ENCODE measurements at places on chromosomes 11 and 22.

- DNase-seq = no peak
Observed at GRCh38 chr22:27405672-27406388, 395.7 kb downstream of the MN1 start.

DNA sequence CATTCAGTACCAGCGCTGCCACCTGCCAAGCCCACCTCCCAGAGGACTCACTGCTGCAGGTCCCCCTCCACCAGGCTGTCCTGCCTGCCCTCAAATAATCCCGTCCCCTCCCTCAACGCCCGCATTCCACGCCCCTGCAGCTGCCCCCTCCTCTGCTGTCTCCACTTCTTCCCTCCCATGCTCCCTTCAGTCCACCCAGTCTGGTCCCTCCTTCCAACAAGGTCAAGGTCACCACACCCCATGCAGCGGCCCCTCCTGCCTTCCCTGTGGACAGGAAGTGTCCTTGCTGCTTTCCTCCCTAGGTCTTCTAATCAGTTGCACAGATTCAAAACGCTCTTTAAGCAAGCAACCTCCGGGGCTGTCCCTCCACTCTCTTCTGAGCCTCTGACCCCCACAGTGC lies 12.1 kb downstream of the MACROD1 start:
- DNase-seq = no peak

GRCh38 chr22:48772286-48772907 lies 1055.3 kb downstream of the BRD1 start:
- DNase-seq = no peak

DNA sequence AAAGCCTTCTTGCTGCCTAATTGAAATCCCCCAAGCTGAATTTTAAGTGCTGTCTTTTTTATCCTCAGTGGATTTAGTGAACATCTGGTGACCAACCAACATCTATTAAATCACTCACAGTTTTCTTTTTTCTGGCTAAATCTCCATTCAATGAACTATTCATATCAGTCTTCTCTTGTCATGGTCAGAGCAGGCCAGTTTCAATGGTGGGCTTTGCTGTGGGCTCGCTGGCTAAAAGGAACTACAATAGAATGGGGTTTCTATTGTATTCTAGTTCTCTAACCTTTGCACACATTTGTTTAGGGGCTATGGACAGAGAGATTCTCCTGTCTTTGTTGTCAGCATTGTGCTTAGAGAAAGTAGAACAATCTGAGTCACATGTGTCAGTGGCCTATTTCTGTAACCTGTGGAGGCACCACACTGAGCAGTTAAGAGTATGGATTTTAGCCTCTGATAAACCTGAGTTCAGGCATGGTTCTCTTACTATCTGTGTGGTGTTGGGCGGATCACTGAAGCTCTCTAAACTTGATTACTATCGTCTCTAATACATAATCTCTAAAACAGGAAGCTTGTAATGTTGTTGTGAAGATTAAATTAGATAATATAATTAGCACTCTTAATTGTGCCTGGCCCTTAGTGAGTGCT lies 94.2 kb upstream of the CADM1 start:
- DNase-seq = no peak

DNA sequence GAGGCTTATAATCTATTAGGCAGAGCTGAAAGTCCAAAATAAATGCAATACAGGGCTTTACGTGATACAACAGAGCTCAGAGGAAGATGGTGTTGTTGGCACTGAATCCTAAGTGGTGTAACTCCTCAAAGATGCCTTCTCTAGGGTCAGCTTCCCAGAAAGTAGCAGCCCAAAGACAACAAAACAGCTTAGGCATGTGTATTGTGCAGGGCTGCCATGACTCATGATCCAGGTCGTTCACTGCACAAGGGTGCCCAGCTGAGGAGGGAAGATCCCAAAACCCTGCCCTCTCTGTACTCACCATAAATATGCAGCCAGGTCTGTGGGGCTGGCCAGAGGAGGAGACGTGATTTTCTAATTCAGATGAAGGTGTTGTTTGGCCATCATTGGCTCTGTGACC lies 59.4 kb upstream of the NNMT start:
- no peak for DNase-seq

DNA sequence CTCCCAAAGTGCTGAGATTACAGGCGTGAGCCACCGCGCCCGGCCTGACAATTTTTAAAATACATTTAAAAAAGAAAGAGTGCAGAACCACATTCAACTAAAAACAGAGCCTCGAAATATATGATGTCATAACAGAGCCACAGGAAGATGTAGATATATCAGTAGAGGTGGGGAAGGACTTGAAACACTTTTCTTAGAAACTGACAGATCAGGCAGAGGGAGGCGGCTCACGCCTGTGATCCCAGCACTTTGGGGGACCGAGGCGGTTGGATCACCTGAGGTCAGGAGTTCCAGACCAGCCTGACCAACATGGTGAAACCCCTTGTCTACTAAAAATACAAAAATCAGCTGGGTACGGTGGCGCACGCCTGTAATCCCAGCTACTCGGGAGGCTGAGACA lies 7.0 kb downstream of the MLC1 start:
- DNase-seq = no peak

- DNase-seq = no peak
Observed at GRCh38 chr22:46699091-46699490, 39.0 kb downstream of the CERK start.

- no peak for DNase-seq
Observed at GRCh38 chr22:43131773-43132501, 11.3 kb downstream of the MCAT start.

- peak; percentile 80 for DNase-seq
Observed at GRCh38 chr22:38870312-38870741, 1.7 kb downstream of the CBX6 start.

GRCh38 chr11:15851051-15851498 lies 505.3 kb downstream of the SOX6 start:
- DNase-seq = no peak

GRCh38 chr11:28209906-28210305 lies 101.7 kb downstream of the METTL15 start:
- DNase-seq = no peak

- DNase-seq = no peak
Observed at GRCh38 chr11:121143921-121144320, 42.9 kb downstream of the TECTA start.

- no peak for DNase-seq
Observed at GRCh38 chr22:31607696-31608095, 54.3 kb downstream of the PISD start.

- no peak for DNase-seq
Observed at GRCh38 chr11:92211576-92212167, 12.9 kb upstream of the FAT3 start.

DNA sequence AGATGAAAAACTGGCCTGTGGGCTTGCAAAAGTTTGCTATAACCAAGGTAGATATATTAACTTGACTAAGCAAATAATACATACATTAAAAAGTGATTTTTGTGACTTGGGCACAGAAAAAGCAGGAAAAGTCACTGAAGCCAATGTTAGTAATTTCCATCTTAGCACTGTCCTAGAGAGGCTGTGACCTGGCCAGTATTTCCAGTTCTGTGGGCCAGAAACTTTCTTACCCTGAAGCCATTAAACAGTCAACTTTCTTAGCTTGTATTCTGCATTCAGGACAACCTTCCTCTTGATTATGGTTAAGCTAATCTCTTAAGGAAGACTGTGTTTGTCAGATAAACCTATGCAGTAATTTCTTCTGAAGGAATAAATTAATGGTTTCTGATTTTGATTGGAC lies 22.3 kb upstream of the SLC36A4 start:
- no peak for DNase-seq

DNA sequence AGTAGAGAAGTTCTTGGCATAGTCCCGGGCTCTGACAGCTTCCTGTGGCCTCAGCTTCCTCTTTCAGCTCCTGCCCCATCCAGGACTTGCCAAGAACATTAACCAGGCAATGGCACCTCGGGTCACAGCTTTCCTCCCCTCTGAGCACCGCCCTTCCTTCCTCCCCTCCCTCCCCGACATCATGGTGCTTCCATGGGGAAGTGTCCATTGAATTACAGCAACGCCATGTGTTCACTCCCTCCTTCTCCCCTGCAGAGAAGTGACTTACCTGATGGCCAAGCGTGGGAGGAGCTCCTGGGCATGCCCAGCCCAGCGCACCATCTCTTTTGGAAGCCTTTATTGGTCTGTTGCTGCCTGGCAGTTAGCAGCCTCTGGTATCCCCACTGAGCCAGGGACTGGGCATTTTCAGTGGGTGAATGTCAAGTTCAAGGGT lies 25.8 kb upstream of the DAGLA start:
- no peak for DNase-seq

- DNase-seq = no peak
Observed at GRCh38 chr11:22192642-22193347, at the start of gene ANO5. ANO5 (plus strand) TSS chr11:22193085; CDS start chr11:22193493, 408 bp downstream.

DNA sequence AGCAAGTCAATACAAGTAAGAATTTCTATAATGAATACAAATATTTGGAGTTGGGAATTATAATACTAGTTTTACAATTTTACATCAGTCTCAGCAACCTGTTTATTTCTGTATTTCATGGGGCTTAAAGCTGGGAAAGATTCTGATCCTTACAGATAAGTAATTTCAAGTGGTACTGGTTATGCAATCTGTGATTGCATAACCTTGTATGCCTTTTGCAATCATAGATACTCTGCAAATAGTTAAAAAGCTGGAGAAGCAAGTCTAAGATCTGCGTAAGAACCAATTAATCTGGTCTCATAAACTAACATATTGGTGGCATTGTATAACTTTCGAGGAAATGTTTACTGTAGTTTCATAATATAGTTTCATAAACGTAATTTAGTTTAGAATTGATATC lies 198.3 kb upstream of the PGR start:
- DNase-seq = no peak

DNA sequence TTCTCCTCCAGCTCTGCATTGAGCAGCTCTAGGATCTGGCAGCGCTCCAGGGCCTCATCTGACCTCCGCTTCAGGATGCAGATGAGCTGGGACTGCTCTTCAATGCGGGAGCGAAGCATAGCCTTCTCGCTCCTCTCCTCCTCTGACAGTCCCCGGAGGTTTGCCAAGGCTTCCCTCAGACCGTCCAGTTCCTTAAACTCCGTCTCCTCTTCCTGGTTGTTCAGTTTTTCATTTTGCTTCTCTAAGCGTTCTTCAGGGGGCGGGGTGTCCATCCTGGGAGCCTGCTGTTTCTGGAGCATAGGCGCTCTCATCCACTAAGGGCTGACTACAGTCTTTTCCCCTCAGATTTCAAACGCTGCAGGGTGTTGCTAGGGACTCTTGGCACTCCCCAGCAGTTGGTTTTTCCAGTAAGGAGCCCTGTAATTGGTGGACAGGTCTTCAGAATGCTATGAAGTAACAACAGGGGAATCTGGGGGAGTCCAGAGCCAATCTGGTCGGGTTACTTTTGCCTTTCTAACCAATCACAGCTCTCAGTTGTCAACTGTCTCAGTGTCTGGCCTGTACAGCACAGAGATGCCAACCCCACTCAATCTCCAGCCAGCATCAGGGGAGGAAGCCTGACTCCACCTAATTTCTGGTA lies at the start of gene CCDC89:
Gene CCDC89 (minus strand): TSS at position 376 of the 640 bp plus-strand sequence. CDS start 65 bp downstream, at position 311.
- DNase-seq = no peak

DNA sequence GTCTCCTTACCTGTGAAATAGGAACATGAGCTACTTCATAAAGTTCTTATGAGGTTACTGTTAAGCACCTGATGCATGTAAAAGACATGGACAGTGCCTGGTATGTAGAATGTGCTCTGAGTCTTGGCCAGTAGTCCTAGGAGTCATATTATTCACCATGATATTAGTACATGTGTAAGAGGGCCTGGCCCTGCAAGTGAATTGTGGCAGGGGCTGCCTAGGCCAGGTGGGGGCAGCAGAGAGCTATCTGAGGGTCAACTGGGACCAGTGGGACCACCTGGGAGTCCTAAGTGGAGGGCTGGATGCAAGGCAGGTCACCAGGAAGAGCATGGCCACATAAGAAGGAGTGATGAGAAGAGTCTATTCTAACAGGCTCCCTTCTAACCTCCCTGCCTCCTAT lies 529.5 kb downstream of the SOX6 start:
- no peak for DNase-seq

- DNase-seq = no peak
Observed at GRCh38 chr22:36985211-36985889, 33.9 kb downstream of the TST start.

DNA sequence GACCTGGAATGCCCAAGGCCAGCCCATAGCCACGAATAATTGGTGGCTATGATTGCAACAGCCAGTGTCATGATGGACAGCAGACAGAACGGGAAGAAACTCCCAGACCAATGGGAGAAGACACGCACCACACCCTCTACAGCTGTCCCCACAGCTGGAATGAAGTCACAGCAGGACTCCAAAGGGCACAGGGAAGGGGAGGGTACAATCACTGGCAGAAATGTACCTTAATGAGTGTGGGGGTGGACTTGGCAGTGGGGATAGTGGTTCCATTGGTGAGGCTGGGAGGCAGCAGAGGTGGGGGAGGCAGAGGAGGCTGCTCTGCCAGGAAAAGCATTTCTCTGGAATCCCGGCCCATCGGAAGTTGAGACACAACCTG lies 52.9 kb downstream of the SGSM3 start:
- DNase-seq = no peak

DNA sequence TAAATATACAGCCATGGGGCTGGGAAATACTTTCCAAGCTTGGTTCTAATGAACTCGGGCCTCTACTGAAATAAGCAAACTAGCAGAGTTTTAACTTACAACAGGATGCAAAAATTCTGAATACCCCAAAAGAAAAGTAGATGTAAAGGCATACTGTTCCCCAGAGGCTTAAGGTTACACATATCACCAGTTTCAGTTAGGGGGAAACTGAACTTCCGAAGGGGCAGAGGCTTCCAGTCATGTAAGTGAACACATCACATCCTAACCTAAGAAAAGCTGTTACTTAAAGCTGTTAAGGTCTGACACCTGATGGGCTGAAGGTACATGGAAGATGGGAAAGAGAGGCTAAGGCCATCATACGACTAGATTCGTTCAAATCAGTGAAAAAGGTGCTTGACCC lies 2.3 kb downstream of the GAB2 start:
- no peak for DNase-seq

- peak; percentile 98 for DNase-seq
Observed at GRCh38 chr11:66312549-66313320, 4.1 kb downstream of the CD248 start.

- DNase-seq = no peak
Observed at GRCh38 chr11:86676533-86677154, 4.2 kb upstream of the ME3 start.

DNA sequence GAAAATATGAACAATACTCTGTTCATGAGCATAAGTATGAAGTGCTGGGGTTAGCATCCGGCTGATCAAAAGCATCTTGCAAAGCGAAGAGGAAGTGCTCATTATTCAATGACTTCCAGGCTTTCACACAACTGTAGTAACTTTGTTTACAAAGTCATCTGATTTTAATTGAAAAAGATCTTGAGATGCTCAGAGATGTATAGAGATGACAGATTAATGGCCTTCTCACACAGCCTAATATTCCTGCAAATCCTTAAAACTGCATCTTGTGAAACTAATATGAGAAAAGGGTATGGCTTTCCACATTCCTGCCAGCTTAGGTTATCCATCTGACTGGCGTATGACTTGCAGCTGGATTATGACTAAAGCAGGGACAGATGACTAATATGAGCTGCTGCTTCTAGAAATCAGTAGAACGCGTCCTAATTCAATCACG lies 125.4 kb downstream of the CASP12 start:
- no peak for DNase-seq

DNA sequence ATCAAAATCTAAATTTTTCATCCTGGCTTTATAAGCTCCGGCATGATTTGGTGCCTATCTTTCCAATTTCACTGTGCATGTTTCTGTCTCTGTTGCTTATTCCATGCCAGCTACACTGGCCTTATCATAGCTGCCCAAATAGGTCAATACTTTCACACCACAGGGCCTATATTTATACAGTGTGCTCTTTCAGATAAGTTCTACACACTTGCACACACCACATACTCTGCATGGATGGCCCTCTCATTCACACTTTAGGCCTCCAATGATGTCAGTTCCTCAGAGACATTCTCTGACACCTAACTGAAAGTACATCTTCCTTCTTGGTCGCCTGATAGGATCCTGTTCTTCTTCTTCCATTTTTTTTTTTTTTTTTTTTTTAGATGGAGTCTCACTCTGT lies 7.0 kb downstream of the ALG8 start:
- DNase-seq = no peak
